ENCODE measurements at places on chromosomes 16 and 17.

- DNase-seq, result peak; percentile 59
Measured at GRCh38 chr17:75753514-75754377, 11.2 kb downstream of the GALK1 start.

DNA sequence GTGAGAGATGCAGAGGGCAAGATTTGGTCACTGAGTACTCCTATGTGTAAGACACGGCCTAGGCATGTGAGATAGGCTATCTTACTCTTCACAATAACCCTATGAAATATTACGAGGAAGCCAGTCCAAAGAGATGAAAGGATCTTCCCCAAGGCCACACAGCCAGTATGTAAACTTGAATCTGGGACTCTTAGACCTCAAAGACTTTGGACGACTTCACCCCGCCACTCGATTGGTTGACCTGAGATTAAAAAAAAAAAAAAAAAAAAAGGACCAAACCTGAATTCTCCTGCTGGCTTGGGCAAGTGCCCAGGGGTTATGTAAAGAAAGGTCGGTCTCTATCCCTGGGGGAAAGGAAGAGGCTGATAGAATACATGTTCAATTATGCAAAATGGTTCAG is 33.1 kb downstream of the PIPOX start:
- DNase-seq, result no peak

DNA sequence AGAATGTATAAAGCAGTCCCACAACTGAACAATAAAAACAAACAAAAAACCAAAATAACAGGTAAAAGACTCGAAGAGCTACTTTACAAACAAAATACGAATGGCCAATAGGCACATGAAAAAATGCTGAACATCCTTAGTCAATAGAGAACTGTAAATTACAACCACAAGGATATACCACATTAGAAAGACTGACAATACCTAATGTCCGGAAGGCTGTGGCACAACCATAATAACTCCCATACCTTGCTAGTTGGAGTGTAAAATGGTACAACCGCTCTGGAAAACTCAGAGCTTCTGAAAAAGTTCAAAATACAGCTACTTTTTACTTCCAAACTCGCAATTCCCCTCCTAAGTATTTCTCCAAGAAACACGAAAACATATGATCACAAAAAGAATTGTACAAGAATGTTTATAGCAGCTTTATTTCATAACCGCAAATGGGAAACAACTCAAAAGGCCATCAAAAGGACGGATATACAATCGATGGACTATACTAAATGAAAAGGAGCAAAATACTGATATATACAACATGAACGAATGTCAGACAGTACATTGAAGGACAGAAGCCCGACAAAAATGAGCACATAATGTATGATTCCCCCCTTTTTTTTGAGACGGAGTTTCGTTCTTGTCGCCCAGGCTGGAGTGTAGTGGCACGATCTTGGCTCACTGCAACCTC is 2.3 kb downstream of the TP53 start:
- no peak for DNase-seq

DNA sequence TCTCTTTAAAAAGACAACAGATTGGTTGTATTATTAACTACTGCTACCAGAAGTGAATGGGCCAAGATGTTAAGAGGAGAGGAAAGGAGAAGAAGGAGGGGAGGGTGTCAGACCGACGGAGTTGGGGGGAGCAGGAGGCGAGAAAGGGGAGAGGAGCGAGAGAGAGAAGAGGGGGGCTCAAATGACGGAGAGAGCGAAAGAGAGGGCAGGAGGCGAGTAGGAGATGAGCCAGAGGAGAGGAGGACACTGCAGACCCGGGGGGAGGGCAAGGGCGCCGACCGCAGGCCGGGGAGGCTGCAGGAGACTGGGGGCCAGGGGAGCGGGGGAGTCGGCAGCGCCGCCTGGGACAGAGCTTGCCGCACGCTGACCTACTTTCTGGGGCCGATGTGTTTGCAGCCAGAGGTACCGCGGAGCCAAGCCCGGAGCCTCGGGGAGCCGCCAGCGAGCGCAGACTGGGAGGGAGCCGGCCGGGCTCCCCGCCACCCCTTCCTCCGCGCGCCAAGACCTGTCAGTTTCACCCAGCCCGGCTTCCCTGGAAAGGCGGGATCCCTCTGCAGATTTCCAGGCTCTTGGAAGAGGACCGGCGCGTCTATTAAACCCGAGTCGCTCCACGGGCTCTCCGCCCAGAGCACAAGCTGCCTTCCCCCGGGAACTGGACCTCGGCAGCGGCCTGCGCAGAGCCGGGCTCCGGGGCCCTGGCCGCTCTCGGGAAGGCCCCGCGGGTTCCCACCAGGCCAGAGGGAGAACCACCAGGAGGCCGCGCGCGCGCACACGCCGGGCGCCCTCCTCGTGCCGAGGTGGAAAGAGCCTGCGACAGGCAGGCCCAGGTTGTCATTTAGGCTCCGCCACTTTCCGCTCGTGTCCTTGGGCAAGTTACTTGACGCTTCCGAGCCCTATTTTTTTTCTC is 74.6 kb downstream of the CMC2 start:
- DNase-seq, result no peak

DNA sequence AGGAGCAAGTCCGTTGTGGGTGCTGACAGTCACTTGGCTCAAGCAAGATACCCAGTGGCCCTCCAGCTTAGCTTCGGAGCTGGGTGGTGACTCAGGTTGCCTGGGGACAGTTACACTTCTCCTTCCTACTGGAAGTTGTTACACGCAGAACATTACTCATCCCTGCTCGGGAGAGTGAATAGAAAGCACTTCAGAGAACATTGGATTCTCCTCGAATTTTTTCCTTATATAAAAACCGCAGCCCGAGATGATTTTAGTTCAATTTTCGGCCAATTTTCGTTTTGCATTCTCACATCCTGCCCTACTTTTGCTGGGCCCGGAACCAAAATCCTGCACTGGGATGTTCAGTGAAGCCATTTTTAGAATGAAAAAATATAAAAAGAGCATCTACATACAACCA is 99.7 kb downstream of the ELAC2 start:
- DNase-seq, result no peak

- DNase-seq, result no peak
Measured at GRCh38 chr16:74232806-74233465, 63.7 kb upstream of the PSMD7 start.

DNA sequence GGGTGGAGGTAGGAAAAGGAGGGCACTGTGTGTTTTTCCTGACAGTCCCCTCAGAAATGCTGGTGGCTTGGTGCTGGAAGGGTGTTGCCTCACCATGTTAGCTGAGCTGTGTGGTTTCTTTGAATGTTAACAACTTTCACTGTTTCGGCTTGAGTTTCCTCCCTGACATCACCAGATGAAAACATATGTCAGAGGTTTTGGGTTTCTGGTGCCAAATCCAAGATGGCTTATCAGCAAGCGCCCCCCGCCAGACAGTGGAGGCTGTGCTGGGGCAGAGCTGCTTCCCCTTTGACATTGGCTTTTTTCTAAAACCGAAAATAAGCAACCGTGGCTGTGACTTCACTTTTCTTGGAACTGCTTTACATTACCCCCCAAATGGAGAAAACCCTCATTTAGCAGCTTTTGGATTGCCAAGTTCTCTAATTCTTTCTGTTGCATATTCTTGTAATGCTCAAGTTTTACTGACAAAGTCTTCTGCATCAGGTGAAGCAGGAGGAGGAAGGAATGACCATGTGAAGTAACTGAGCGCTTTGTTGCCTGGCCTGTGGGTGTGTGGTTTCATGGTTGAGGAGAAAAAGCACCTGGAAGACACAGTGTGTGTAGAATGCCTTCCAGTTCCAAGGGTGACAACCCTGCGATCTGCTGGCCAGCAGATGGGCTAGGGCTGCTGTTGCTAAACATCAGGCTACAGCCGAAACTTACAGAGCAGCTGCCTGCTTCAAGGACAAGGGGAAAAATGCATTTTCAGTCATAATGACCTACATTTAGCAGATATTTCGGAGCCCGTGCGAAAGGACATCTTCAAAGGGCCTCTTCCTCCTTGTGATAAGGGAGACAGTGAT is 9.7 kb downstream of the RMI2 start:
- DNase-seq, result peak; percentile 46

GRCh38 chr17:27458524-27458908 is 2.3 kb downstream of the KSR1 start:
- DNase-seq, result no peak
